ENCODE measurements at places on chromosomes 11 and 22.

GRCh38 chr11:2536440-2536989 lies 91.7 kb downstream of the KCNQ1 start:
- DNase-seq, result no peak

DNA sequence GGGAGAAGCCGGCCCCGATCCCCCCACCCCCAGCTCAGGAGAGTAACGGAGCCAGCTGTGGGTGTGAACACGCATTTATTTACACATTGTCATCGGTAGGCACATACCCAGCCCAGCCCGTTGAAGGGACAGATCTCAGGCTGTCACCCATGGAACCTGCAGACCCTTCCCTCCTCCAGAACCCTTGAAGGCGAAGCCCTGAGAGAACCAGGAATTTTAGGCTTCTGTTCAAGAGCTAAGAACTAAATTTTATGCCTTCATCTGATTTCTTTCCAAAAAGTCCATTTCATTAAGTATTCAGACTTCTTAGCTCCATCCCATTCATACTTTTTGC lies 379 bp upstream of the BRMS1 start:
- DNase-seq, result no peak

DNA sequence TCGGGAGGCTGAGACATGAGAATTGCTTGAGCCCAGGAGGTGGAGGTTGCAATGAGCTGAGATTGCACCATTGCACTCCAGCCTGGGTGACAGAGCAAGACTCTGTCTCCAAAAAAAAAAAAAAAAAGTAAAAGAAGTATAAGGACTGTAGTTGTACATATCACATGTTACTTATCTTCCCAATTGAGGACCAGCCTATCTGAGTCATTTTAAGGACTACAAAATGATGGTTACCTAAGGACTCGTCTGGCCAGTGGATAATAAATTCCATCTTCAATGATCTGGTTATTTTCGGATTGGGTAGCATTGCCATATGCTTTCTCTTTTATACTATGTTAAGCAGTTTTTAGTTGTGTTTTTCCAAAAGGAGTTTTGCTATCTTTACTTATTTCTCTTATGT lies 55.3 kb downstream of the PPFIA1 start:
- no peak for DNase-seq

DNA sequence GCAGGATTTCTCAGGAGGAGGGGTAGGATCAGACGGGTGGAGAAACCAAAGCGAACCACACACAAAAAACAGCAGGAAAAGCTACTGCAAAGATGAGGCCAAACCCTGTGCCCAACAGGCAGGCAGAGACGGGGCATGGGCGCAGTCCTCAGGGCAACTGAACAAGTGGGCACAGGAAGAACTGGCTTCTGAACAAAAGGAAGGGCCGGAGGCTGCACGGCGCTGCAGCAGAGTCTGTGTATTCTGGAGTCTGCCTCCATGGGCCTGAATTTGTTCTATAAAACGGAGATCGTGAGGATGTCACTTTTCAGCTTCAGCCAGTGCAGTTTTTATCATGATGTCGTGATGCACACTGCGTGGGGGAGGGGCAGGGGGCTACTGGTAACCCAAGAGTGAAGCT lies 1026.0 kb downstream of the TBC1D22A start:
- no peak for DNase-seq

DNA sequence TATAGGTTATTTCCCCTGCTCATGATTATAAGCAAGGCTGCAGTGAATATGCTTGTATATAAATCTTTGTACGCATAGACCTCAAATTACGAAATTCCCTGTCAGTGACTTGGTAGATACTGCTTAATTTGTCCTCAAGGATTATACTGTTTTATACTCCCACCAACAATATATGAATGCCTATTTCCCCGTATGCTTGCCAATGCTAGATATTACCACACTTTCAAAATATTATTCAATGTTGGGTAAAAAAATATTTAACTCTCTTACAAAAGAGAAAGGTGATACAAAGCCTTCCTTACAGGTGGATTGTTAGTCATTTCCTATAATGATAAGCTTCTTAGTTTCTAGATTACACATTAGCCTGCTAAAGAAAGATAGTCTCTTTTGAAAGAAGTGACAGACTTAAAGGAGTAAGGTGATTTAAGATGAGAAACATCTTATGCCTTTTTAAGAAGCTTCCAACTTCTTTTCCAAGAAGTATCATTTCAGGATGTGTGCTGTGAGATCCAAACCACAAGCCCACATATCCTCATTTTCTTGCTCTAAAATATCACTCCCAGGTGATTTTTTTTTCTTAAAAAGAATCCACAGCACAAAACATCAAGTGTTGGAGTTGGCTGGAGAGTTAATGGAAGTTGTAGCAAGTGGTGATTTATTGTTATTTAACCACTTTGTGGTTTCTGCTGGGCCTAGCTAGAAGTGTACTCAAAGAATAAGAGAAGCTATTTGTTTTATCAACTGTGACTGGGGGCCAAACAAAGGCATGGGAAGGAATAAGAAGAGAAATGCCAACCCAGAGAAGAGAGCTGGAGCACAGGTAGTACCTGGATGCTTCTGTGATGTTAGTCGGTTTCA lies 59.2 kb downstream of the BARX2 start:
- no peak for DNase-seq

DNA sequence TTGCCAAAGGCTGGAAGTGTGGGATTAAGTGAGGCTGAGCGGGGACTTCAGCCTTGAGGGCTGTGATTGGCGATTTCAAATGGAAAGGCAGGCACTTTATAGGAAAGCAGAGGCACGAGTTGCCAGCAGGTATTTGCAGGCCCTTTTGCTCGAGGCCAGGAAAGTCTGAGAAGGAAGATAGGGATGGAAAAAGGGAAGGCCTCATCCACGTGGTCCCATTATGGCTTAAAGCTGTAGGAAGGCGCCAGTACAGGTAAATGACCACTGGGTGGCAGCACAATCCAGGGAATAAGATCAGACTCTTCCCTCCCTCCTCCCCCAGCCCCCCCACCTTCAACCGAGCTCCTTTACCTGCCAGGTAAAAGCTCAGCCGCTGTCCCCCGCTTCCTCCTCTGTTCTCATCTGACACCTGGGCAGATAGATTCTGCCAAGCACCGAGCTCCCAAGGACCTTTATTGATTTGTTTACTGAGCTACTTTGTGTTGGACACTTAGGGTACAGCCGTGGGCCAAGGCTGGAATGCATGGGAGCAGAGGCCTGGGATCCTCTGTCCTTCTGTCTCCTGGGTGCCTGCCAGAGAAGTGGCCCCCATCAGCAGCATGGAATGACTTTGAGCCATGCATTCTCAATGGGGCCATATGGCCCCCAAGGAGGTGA lies 7.5 kb downstream of the P2RX3 start:
- peak; percentile 63 for DNase-seq

GRCh38 chr22:30305906-30306626 lies 16.8 kb upstream of the CASTOR1 start:
- DNase-seq, result no peak

DNA sequence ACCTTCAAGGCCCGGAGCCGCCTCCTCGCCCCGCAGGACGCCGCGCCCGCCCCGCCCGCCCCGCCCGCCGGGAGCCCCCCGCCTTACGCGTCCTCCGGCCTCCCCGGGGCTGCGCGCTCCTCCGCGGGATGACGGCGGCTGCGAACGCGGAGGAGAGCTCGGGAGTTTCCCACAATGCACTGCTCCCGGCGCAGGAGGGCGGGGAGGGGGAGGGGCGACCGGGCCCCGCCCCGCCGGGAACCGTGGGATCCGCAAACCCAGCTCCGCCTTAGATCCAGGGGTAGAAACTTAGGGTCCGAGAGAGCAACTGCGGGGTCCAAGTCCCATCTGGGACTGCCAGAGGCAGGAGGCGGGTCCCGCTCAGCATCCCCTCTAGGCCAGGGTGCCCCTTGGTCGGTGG lies at the start of gene CEND1:
CEND1 (minus strand) TSS at position 148 of the 400 bp plus-strand sequence. CDS start 1,514 bp downstream, outside the sequence.
- DNase-seq, result no peak

DNA sequence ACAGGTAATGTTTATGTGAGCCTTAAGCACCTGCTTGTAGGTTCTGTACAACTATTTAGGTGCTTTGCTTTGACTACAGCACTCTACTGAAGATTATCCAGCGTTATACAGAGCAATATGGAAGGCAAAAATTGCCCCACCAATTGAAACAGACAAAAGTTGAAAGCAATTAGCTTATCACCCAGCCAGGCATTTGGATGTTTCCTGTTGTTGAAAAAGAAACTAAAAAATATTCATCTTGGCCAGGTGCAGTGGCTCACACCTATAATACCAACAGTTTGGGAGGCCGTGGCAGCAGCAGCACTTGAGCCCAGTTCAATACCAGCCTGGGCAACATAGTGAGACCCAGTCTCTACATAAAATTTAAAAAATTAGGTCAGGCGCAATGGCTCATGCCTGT lies 18.5 kb downstream of the ATL3 start:
- DNase-seq, result no peak

DNA sequence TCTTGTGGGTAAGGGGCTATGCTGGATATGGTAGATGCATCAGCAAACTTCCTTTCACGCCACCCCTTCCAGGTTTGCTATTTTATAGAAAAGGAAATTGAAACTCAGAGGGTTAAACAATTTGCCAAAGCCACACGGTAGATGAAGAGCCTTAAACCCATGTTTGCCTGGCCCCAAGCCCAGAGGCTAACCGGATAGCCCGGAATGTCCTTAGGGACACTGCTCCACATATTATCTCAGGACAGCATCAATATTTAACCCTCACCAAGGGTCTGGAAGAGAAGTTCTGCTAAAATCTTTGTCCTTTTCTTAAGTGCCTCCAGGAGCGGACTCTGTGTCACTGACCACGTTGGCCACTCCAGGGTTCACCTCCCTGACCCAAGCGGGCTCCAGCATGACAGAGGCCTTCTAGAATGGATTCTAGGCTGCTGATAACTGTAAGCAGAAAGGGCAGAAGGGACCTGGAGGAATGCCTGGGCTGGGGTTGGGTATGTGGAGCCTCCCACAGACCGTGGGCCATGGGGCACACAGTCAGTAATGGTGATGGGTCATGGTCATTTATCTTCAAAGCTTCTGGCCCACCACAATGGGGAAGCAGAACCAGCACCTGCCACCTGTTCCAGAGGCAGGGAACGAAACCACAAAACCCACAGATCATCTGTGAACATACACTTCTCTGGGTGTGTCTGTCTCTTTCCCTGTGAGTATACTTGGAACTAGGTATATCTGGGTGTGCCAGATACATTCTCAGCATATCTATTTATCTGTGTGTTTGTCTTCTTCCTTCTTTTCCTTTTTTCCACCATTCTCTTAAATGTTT lies 5.4 kb upstream of the TMEM86A start:
- no peak for DNase-seq

GRCh38 chr11:45250035-45250718 lies 36.0 kb downstream of the SYT13 start:
- no peak for DNase-seq

DNA sequence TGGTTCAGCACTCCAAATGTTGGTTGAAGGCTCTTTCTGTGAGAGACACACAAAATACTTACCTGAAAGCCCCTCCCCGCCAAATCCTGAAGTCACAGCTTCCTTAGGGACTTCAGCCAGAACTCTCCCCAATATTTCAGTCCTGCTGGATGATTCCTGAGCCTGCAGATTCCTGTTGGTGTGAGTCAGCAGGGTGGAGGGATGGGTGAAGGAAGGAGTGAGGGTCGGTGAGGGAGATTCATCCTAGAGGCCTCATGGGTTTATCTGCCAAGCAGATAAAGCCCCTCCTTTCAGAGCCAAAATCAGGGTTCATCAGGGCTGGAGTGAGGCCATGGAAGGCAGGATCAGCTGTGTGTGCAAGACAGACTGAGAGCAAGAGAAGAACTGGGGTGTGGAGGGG lies 37.9 kb downstream of the SMIM38 start:
- no peak for DNase-seq

DNA sequence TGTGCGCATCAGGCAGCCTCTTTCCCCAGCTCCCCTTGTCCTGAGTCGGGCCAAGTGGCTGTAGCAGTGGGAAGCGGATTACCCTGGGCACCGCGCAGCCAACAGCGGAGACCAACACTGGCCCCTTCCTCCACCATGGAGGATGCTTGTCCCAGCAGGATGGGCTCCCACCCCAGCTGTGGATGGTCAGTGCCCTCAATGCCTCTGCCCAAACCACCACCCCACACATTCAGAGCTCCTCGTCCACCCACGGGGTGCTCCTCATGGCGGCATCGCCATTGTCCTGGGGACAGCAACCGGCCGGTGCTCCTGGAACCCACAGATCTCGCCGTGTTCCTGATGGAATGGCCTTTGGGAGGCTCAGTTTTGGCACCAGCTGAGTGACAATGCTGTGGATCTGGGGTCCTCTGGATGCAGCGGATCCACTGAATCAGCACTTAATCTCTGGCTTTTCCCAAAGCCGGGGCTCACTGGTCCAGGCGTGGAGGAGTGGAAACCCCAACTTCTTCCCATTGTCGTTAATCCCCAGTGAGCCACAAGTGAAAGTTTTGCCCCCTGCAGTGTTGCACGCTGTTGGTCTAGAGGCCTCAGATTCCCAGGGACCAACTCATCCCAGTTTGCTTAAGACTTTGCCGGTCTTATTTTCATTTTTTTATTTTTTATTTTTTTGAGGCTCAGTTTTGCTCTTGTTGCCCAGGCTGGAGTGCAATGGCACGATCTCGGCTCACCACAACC lies 4.1 kb upstream of the B4GALNT4 start:
- no peak for DNase-seq

DNA sequence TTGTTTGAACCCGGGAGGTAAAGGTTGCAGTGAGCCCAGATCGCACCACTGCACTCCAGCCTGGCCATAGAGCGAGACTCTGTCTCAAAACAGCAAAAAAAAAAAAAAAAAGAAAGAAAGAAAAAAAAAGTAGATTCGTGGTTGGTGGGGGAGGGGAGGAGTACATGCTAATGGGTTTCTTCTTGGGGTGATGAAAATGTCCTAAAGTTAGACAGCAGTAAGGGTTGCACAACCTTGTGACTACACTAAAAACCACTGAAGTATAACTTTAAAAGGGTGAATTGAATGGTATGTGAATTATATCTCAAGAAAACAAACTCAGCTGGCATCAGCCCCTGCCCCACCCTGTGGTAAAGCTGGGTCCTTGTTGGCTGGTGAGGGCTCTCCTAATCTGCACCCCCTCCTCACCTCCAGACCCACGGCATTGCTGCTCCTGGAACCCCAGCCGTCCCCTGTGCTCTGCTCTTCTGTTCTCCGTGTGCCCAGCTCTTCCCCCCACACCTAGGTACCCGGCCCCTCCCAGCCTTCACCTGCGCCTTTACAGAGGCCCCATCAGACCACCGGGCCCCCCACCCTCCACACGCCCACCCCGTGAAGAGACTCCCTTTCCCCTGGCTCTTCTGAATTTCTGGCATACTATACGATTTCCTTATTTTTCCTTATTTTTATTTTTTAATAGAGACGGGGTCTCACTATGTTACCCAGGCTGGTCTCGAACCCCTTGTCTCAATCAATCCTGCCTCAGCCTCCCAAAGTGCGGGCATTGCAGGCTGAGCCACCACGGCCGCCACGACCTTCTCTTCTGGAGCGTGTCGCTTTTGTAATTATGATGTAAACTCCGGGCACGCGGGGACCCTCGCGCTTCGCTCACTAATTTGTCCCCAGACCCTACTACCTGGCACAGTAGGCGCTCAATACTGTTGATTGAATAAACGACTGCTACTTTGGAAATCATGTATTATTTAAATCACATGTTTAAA lies 924 bp upstream of the FADD start:
- DNase-seq, result no peak

- no peak for DNase-seq
Observed at GRCh38 chr11:94303966-94304958, at the start of gene IZUMO1R. TSS of gene IZUMO1R (plus strand) at chr11:94304580. CDS start at chr11:94305637, 1,057 bp downstream.

All from brain microvascular endothelial cell (primary cell).